ENCODE measurements at places on chromosomes 5 and 9.

DNA sequence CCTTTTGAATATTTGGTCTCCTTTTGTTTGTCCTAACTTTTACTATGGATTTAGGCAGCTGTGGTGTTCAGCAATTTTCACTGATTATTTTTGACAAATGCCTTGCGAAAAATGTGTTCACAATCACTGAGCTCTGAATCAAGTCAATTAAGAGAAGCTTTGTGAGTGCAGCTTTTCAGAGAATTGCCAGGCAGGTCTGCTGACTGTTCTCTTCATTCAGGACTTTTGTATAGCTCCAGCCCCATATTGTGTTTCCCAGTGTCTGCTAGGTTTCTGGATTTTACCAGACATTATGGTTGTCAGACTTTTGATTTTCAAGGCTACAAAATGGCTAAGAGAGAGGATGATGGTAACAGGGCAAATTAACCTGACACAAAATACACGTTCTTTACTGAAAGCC is 1055.9 kb downstream of the CDH18 start:
- DNase-seq = no peak

GRCh38 chr5:17327048-17327625 is 109.7 kb downstream of the BASP1 start:
- no peak for DNase-seq

- no peak for DNase-seq
Observed at GRCh38 chr5:128355961-128356360, 182.1 kb downstream of the FBN2 start.

DNA sequence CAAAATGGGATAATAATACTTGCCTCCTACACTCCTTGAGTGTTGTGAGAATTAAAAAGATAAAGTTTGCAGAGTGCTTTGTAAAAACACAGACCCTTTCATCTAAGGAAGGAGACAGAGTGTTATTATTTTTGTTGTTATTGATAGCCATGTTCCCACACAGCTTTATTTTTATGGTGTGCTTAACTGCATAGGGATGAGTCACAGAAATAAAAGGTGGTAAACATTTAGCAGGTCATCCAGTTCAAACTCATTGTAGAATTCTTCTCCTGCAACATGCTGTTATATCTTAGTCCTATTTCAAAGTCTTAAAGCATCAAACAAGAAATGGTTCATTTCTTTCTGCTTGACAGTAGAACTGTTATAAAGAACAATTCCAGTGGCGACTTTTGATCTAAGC is 367.5 kb upstream of the ACTBL2 start:
- no peak for DNase-seq

- no peak for DNase-seq
Observed at GRCh38 chr5:12659686-12660085, 755.4 kb upstream of the CTNND2 start.

- DNase-seq = no peak
Observed at GRCh38 chr5:158837908-158838307, 261.8 kb downstream of the EBF1 start.

DNA sequence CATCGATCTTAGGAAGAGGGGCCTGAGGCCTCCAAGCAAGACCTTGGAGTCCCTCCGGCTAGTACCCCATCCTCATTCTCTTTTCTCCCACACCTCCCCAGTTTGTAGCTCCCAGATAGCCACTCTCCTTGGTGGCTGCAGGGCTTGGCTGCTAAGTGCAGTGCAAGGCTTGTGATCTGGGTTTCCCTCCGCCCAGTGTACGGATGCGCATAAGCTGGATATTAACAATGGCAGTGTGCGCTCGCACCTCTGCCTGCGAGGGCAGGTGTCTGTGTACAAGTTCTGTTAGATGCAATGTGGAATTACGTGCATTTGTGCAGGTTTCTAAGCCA is 71.0 kb upstream of the TBCA start:
- DNase-seq = no peak
